ENCODE measurements at places on chromosomes 16 and 17.

GRCh38 chr17:6374271-6374691, 60.6 kb downstream of the AIPL1 start:
- DNase-seq: no peak

DNA sequence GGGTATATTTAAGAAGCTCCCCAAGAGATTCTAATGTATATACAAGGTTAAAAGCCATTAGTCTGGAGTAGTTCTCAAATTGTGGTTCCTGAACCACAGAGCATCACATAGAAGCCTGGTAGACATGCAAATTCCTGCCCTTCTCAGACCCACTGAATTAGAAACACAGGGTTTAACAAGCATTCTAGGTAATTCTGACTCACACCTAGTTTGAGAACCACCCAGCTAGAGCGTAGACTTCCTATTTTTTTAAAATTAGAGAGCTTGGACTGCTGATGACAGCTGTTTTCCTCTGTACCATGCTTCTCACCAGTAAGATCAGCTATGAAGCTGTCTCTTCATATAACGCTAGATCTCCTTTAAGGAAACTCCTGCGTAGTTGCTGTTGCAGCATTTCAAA, 50.6 kb downstream of the HS3ST3B1 start:
- DNase-seq: no peak

DNA sequence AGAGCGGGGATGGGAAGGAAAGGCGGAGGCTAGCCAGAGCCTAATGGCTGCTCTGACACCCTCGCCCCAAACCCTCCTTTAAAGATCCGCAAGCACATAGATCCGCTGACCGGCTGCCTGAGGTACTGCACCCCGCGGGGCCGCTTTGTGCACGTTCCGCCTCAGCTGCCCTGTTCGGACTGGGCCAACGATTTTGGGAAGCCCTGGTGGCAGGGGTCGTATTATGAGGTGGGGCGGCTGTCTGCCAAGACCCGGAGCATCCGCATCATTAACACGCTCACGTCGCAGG, 663 bp downstream of the CYB5D1 start:
- no peak for DNase-seq

- DNase-seq: no peak
Observed at GRCh38 chr17:14856176-14856575, 408.9 kb downstream of the PMP22 start.

DNA sequence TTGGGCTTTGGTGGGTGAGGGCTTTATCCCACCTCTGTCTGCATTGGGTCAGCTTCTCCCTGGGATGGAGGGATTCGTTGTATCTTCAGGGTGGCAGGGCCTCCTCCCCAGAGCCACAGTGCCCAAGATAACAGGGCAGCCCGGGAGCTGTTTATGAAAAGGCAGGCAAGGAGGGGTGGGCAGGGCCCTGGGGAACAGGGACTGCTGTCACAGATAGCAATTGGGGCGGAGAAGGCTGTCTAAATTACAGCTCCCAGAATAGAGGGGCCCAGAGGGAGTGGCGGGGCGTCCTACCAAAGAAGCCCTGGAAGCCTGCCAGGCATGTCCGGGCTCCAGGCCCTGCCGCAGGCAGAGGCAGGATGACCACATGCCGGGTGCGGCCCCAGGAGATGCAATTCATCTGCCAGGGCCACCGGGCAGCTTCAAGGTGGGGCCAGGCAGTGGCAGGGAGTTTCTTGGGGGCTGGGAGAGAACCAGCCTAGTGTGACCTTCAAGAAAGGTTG, 18.8 kb upstream of the PHOSPHO1 start:
- DNase-seq: no peak

Data from cerebellar nuclear complex (tissue), 1 donor.